ENCODE measurements at places on chromosomes 12 and 14.
A peak's percentile ranks its signal among the peaks of the same experiment; 100 is the strongest.

GRCh38 chr14:69879175-69880043 lies at the start of gene SMOC1:
TSS of gene SMOC1 (plus strand) at chr14:69879416. CDS start at chr14:69879679, 263 bp downstream.
- DNase-seq, result peak; percentile 21

DNA sequence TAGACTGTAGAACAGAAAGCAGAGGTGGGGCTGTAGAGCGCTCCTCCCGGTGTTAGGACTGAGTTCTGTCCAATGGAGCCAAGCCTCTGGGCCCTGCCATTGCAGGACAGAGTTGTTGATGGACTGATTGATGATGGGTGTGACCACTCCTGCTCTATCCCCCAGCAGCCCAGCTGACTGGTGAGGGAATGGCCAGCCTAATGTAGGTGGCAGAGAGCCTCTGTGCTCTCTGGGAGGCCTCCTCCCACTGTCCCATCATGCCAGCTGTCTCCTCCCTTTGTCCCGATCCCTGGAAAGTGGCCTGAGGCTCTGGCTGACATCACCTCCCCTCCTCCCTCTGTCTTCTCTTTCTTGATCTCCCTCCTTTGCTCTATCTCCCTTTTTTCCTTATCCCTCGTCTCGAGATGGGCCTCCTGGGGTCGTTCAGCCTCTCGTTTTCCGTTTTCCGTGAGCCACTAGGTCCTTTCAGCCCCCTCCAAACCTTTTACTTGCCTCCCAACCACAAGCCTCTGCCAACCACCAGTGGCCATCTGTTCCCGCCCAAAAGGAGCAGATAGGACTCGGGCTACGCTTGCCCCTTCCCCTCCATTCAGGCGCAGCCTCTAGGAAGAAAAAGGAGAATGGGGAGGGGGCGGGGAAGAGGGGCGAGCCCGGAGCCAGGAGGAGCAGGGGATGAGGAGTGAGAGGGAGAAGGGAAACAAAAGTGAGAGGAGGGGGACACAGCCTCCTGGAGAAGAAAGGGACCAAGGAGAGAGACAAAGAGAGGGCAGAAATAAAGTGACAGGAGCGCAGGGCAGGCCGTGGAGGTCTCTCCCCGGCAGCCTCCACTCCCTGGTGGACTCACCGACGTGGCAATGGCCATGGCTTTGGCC lies 572 bp downstream of the EFS start:
- DNase-seq, result no peak

DNA sequence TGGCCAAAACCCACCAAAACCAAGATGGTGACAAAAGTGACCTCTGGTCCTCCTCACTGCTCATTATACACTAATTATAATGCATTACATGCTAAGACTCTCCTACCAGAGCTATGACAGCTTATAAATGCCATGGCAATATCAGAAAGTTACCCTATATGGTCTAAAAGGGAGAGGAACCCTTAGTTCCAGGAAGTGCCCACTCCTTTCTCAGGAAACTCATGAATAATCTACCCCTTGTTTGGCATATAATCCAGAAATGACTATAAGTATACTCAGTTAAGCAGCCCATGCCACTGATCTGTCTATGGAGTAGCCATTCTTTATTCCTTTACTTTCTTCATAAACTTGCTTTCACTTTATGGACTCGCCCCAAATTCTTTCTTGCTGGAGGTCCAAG lies 43.0 kb upstream of the FUT8 start:
- DNase-seq, result no peak

DNA sequence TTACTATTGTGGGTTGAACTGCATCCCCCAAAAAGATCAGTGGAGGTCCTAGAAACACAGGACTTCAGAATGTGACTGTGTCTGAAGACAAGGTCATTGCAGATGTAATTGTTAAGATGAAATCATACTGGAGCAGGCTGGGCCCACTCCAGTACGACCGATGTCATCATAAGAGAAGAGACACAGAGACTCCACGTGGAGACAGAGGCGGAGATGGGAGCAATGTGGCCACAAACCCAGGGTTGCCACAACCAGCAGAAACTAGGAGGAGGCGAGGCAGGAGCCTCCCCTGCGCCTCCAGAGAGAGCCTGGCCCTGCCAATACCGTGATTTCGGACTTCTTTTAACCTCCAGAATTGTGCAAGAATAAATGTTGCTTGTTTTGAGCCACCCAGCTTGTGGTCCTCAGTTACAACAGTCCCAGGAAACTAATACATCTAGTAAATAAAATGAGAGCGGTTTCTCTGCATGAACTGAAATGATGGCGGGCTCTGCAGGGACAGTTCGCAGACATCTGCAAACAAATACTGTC lies 25.7 kb upstream of the FZD10 start:
- no peak for DNase-seq

- no peak for DNase-seq
Measured at GRCh38 chr14:72810201-72810600, 83.7 kb downstream of the DPF3 start.

GRCh38 chr12:72511906-72512305 lies 239.7 kb downstream of the TRHDE start:
- DNase-seq, result no peak

DNA sequence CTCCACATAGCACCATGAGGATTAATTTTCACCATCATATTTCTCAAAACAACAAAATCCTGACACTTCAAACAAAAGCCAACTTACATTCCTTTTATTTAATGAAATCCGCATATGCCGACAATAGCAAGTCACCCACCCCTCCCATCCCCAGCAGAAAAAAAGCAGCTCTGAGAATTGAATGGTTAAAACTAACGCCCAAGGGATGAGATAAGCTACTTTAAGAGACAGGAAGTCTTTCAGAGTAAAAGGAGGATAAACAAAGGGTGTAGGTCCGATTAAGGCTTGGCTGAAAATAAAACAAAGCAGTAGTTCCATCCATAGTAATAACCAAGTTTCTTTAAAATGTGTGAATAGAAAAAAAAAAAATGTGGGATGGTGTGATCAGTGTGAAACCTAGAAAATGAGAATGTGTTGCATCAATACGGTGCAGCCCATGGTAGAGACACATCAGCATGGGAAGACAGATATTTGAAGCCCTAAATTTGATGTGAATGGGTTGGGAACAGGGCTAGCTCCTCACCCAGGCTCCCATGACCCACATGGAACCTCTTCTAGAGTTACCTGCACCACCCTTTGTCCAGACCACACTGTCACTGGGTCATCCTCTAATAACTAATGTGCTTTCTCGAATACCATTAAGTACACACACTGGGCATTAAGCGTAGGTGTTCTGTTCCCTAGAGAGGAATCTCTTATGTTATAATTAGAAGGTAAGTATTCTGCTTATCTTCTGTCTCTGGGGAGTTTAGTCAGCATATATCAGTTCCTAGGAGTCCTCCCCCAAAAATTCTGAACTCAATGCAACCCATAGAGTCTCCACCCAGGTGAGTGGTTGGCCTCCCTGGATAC lies 31.7 kb downstream of the RTRAF start:
- no peak for DNase-seq

- no peak for DNase-seq
Measured at GRCh38 chr12:83010169-83010804, 323.6 kb downstream of the TMTC2 start.

- no peak for DNase-seq
Measured at GRCh38 chr14:99036611-99037293, 235.2 kb downstream of the BCL11B start.

GRCh38 chr14:63091394-63091996 lies 46.2 kb upstream of the KCNH5 start:
- no peak for DNase-seq

- DNase-seq, result no peak
Measured at GRCh38 chr12:55839345-55840140, 3.2 kb downstream of the MMP19 start.

DNA sequence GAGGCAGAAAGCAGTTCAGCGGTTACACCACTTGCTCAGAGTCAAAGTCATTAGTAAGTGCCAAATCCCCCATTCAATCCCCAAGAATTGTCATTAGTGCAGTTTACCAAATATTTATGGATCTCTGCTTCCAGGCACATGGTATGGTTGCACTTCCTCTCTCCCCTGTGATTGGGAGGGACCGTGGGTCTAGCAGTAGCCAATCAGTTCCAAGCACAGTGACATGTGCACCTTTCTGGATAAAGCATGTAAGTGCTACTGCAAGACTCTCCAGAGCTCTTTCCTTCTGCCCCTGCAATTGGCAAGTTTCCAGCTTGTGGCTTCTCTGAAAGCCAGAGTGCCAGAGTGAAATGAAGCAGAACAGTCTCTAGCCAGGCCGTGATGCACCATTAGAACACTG lies 85.3 kb upstream of the FLRT2 start:
- no peak for DNase-seq

- no peak for DNase-seq
Measured at GRCh38 chr12:42277396-42278127, 39.5 kb upstream of the YAF2 start.

- DNase-seq, result peak; percentile 97
Measured at GRCh38 chr12:53005986-53006809, at the start of gene EIF4B. TSS of gene EIF4B (plus strand) at chr12:53006456. CDS start at chr12:53006484, 28 bp downstream.

DNA sequence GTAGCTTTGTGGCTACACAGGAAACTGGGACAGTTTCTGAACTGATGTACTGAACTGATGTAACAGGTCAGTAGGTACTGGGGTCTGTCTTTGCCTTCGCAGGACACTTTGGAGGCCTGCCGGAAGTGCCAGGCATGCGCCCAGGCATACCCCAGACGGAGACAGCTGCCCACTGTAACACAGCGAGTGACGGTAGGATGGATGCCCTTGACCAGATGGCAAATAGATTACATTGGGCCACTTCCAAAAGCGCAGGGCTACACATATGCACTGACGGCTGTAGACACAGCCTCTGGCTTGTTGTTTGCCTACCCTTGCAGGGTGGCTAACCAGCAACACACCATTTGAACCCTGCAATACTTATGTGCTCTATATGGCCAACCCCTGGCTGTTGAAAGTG lies 94.1 kb upstream of the TMPO start:
- no peak for DNase-seq

DNA sequence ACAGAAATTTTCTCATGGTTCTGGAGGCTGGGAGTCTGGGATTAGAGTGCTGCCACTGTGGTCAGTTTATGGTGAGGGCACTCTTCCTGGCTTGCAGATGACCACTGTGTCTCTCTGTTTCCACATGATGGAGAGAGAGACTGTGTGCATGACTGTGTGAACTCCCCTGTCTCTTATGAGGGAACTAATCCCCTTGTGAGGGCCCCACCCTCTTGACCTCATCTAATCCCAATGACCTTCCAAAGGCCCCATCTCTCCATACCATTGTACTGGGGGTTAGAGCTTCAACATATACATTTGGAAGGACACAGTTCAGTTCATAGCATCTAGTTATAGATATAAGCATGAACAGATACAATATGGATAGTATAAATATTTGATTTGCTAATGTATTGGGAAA lies 31.7 kb downstream of the ANO6 start:
- no peak for DNase-seq

DNA sequence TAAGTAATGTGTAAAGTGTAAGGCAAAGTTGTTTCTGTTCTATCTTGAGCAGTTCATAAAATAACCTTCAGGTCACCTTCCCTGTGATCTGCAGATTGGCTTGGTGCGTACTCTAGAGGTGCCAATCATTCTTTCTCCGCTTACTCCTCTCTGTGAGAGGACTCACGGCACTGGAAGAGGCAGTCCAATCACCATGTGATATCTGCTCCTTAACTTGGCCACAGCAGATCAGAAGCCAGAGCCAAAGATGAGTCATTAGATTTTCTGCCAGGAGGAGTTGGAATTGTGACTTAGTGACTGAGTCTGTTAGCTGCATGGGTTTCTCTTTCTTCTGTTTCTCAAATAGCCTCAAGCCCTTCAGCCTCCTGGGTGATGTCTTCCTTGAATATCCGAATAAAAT lies 165.5 kb downstream of the SLC41A2 start:
- no peak for DNase-seq

GRCh38 chr14:100288382-100289185 lies 17.7 kb downstream of the SLC25A29 start:
- no peak for DNase-seq

DNA sequence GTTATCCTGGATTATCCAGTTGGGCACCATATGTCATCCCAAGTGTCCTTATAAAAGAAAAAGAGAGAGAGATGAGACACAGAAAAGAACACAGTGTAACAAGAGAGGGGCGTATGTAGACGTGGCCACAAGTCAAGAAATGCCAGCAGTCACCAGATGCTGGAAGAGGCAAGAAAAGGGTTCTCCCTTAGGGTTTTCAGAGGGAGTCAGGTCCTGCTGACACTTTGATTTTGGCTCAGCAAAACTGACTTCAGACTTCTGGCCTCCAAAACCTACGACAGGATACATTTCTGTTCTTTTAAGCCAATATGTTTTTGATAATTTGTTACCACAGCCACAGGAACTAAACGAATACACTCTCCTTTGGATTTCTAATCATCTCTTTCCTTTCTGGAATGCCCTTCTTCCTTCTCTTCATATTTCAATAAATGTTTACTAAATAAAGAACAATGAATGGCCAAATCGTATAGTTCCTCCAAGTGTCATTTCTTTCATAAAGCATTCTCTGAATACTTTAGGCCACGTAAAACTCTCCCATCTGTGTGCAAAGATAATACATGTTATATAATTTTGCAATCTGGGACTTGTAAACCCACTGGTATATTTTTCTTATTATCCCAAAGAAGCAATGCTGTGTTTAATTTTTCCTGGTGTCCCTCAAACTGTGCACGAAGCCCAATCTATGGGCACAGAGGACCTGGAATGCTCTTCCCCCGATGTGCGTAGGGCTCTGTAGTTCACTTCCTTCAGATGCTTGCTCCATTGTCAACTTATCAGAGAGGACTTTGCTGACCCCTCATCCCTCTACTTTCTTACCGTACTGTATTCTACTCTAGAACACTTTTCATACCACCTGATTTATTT lies 303.6 kb downstream of the CEP128 start:
- DNase-seq, result no peak

GRCh38 chr12:6644257-6644596 lies 3.0 kb downstream of the ACRBP start:
- no peak for DNase-seq

DNA sequence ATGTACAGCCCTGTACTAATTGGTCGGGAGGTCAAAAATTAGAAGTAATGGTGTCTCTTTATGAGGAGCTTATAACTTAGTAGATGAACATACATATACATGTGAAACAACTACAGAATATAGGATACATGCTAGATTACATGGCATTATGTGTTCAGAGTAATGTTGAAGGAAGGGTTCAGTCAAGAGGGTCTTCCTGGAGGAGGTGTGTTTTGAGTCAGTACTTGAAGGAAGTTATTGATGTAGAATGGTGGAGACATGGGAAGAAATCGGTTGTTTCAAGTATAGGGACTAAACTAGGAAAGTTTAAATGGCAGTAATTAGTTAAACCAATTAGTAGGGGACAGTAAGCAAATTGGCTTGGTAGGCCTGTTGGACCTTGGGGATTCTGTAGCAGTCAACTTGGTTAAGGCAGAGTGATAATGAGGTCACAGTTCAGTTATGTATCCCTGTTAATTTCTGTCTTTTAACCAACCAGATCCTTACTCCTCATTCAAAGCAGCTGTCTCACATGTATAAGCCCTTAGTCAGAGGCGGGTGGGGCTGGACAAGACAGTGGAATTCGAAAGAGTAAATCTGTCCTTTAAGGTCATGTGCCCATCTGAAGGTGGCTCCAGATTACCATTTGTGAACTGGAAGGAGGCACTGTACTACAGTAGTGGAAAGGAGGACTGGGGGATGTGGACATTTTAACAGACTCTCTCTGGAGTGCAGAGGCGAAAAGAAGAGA lies 3.5 kb upstream of the ANKRD52 start:
- DNase-seq, result no peak
